ENCODE measurements at places on chromosomes 4 and X.

DNA sequence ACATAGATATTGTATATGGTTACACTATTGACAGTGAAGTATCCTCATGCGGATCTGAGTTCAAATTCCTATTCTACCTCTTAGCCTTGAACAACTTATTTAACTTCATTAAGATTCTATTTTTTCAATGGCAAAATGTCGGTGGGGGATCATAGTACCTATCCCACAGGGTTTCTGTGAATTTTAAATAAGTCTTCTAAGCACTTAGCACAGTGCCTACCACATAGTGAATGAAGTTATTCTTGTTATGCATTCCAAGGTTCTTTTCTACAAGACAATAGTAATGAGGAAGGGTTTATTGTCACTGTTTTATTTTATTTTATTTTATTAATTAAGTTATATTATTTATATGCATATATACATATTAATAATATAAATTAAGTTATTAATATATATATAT, 8.8 kb upstream of the ENAM start:
- DNase-seq, result no peak

DNA sequence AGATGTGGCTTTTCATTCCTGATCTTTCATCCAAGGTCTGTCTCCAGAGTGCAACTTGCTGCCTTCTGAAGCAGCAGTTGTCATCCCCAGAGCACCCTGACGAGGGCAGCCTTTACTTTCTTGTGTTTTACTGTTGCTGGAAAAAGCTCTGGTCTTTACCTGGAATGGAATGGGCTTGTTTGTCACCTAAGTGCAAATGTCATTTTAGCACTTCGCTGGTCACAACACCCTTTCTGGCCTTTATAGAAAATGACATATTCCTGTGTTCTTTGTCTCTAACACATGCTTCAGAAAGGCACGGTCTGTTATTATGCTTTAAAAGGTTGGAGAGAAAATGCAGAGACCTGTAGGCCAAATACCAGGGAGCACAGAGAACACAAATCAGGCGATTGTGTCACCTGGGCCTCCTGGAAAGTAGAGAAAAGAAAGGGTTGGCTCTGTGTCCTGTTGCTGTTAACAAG, 332.7 kb upstream of the IGFBP7 start:
- DNase-seq, result no peak

- DNase-seq, result no peak
These were observed 59.0 kb upstream of the VCX3B start for GRCh38 chrX:8405631-8406030.

DNA sequence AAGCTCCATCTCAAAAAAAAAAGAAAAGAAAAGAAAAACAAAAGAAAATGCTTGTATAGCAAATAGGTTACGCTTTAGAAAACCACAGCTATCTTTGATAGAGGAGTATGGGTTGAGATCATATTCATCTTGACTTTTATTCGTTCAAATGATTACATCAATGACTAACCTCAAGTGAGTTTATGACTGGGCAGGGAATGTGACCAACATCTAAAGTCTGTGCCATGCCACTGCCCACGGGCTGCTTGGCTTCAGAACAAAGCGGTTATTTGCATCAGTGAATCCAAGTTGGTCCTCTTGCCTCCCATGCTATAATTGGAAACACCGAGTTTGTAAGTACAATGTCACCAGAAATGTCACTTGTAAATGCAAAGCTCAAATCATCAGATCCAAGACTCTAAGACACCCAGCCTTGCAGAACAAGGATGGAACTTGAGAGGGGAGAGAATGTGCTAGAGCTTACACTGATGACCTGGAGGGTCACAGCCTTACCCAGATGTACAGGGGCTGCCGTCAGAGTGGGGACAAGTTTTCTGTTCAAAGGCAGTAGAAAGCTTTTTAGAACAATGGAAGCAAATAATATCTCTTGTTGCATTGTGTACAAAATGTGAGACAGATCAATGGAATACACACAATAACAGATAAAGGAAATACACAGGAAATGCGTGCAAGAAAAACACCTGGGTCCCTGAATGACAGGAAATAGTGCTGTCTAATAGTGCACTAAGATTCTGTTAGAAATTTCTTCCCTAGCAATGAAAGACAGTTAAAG, 8.4 kb upstream of the OPN1LW start:
- DNase-seq, result no peak

- DNase-seq, result no peak
These were observed 24.5 kb upstream of the SORBS2 start for GRCh38 chr4:185836241-185837084.

DNA sequence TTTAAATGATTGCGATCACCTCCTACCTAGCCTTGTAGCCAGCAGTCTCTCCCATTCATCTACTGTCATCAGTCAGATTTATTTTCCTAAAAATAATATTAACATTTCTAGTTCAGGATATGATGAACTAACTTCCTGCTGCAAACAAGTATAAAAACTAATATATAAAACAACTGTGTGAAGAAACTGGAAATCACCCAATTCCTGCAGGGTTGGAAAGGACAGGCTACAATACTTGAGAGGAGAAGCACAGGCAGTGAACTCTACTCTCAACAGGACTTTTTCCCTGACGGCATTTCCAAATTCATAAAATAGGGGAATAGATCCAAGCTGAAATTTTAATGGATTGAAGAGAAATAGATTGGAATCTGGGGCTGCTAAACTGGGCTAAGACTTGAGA, 14.2 kb upstream of the BBS12 start:
- no peak for DNase-seq

DNA sequence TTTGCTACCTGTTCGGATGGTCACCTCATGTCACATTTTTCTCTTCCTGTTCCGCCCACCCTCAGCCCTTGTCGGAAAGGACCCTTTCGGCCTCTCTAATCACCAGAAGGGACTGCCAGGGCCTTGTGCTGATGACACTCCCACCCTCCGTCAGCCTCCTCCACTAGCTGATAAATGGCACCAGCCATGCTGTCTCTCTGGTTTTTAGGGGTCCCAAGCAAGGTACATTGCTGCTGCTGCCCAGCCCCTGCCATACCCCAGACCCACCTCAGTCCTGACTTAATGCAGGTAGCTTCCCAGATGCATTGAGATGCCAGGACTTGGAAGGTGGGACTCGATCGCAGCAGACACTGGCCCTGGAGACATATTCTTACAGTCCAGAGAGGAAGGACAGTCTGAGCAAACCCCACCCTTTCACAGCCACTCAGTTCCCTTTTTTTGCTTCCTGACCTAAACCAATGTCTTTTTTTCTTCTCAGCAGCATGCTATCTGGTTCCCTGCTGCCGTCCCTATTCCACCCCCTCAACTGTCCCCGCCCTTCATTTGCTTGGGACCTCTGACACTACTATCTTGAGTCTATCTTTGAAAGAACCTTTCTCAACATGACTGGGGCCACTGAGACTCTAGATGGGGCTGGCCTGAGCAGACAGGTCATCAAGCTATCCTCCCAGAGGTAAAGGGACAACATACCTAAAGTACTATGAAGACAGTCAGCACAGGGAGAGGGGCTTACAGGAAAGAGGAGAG, at the start of gene BTK:
Gene BTK, minus strand, starts transcription at position 397 of the 747 bp plus-strand sequence. CDS start 10,907 bp downstream, outside the sequence.
- DNase-seq, result no peak

- DNase-seq, result no peak
These were observed 23.7 kb downstream of the CC2D2A start for GRCh38 chr4:15493411-15493810.

- no peak for DNase-seq
These were observed 391.2 kb downstream of the ANKRD50 start for GRCh38 chr4:124321364-124321763.

GRCh38 chr4:119629142-119629471, 503 bp upstream of the PDE5A start:
- no peak for DNase-seq

- DNase-seq, result no peak
These were observed 793.3 kb upstream of the MAGEB2 start for GRCh38 chrX:29422034-29422433.

- DNase-seq, result no peak
These were observed 283.7 kb downstream of the PACRGL start for GRCh38 chr4:20983763-20984575.

DNA sequence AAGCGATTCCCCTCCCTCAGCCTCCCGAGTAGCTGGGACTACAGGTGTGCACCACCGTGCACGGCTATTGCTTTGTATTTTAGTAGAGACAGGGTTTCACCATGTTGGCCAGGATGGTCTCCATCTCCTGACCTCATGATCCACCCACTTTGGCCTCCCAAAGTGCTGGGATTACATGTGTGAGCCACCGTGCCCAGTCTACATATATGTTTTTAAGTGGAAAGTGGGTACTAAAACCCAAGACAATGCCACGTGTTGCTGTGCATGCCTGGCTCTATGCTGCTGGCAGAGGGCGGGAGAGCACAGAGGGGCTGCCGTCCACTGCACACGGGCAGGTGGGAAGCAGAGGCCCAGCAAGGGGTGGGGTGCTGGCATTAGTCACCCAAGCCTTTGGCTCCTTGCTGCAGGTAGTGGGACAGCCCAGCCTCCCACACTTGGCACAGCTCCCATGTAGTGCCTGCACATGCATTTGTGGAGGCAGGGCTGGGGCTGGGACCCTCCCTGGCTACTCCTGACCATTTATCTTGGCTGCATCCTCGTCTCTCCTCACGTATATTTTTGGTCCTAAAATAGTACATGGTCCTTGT, 3.5 kb downstream of the EMD start:
- DNase-seq, result no peak

DNA sequence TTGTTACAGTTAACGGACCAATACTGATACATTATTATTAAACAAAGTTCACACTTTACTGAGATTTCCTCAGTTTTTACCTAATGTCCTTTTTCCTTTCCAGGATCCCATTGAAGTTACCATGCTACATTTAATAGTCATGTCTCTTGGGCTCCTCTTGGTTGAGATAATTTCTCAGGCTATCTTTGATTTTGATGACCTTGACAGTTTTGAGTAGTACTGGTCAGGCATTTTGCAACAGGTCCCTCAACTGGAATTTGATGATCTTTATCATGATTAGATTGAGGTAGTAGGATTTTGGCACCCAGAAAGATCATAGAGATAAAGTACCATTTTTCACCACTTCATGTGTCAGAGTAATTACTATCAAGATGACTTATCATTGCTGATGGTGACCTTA, 53.8 kb downstream of the NDNF start:
- DNase-seq, result no peak

- DNase-seq, result no peak
These were observed 131.6 kb upstream of the MED14 start for GRCh38 chrX:40866893-40867292.

GRCh38 chr4:150906987-150907633, 108.0 kb downstream of the LRBA start:
- DNase-seq, result no peak

DNA sequence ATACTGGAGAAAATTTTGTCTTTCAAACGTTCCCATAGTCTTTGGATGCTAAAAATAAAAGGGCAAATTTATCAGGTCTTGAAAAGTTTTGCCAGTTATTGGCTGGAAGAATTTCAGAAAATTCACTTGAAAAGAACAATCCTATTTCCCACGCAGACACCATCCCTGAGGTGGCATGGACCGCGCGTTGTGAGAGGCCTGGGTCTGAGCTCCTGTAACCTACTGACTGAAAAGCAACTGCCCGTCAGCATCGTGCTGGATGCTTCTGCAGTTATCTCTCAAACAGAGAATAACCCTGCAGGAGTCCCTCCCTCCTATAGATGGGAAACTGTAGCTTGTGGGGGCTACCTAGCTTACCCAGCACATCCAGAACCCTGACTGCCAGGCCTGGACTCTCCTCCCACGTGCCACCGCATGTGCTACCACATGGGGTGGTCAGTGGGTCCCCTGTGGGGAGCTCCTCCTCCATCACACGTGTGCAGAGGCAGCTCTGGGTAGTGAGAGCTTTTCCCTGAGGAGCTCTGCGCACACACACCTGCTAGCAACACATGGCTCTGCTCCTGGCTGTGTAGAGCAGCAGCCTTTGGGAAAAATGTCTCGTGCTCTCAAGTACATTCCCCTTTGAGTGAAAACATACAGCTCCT, 36.1 kb downstream of the NSG1 start:
- DNase-seq, result no peak

DNA sequence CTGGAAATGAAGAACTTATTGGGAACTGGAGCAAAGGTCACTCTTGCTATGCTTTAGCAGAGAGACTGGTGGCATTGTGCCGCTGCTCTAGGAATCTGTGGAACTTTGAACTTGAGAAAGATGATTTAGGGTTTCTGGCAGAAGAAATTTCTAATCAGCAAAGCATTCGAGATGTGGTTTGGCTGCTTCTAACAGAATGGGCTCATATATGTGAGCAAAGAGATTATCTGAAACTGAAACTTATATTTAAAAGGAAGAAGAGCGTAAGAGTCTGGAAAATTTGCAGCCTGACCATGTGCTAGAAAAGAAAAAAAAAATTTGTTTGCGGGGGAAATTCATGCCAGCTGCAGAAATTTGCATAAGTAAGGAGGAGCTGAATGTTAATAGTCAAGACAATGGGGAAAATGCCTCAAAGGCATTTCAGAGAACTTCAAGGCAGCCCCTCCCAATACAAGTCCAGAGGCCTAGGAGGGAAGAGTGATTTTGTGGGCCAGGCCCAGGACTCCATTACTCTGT, 35.9 kb upstream of the PAPSS1 start:
- DNase-seq, result no peak

GRCh38 chr4:188719794-188720193, 580.6 kb downstream of the TRIML1 start:
- no peak for DNase-seq

DNA sequence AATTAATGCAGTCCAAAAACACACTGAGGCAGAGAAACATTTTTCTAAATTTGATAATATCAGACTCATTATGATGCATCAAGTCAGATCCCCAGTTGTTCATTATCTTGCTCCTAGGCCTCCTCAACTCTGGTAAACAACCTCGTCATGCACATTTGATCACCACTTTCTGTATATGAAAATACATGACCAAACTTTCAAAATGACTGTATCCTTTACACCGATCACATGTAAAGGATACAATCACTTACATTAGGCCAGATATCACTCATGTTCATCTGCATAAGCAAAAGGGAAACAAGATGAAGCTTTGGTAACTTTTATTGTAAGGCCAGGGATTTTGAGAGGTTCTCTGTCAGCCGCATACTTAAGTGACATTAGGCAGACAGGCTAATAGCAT, 99.4 kb upstream of the IL1RAPL1 start:
- no peak for DNase-seq

GRCh38 chrX:154026136-154027021, 6.7 kb upstream of the IRAK1 start:
- no peak for DNase-seq

- no peak for DNase-seq
These were observed 460.3 kb downstream of the MID1IP1 start for GRCh38 chrX:39261446-39262147.

- DNase-seq, result no peak
These were observed 1.2 kb downstream of the TMSB4X start for GRCh38 chrX:12975991-12976558.

GRCh38 chrX:50889582-50889981, 21.0 kb upstream of the BMP15 start:
- no peak for DNase-seq

GRCh38 chr4:147596981-147597380, 20.2 kb upstream of the TMEM184C start:
- DNase-seq, result no peak

DNA sequence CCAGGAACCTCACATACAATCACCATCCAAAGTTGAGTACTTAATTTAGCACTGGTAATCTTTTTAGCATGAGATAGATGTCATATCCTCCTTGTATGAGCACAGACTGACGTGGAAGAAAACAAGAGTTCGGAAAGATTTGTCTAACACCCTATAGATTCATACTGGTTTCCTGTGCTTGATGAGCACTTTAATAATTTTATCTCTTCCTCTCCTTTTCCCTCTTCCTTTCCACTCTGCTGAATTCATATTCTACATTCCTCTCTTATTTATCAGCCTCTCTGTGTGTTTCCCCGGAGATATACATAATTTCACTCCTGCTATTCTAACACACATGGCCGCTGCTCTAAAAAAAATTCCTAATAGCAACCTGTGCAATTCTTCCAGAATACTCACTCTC, 273.9 kb downstream of the AFF2 start:
- no peak for DNase-seq

GRCh38 chrX:27597508-27597907, 7.4 kb downstream of the DCAF8L2 start:
- DNase-seq, result no peak
